Activated CD4-positive, alpha-beta T cell treated with anti-CD3 and anti-CD28 coated beads for 36 hours (primary cell): ENCODE measurements at places on chromosomes 3 and 15. TPM values are rescaled to one million over a fixed set of nuclear protein-coding genes. Genes with fewer than 3 reads are reported as not detected.

DNA sequence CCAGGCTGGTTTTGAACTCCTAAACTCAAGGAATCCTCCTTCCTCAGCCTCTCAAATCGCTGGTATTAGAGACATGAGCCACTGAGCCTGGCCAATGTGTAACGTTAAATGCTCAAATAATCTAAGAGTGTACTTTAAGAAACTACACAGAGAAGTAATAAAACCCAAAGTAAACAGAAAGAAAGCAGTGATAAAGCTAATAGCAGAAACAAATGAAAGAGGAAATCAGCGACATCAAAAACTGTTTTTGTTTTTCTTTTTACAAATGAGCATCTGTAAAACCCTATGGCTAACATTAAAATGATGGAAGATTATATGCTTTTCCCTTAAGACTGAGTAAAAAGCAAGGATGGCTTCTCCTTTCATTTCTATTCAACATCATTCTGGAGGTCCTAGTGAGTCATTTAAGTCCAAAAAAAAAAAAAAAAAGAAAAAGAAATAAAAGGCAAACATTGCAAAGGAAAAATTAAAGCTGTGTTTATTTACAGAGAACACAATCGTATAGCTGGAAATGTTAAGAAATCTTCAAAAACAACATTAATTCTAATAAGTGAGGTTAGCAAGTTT is 36.8 kb upstream of the FNDC3B start:
- no peak for DNase-seq

DNA sequence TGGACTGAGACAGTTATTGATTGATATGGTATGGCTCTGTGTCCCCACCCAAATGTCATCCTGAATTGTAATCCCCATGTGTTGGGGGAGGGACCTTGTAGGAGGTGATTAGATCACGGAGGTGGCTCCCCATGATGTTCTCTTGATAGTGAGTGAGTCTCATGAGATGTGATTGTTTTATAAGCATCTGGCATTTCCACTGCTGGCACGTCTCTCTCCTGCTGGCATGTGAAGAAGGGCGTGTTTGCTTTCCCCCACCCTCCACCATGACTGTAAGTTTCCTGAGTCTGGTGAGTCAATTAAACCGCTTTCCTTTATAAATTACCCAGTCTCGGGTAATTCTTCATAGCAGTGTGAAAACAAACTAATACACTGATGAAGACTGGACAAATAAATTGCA is 105.6 kb upstream of the MELTF start:
- peak; percentile 29 for DNase-seq

DNA sequence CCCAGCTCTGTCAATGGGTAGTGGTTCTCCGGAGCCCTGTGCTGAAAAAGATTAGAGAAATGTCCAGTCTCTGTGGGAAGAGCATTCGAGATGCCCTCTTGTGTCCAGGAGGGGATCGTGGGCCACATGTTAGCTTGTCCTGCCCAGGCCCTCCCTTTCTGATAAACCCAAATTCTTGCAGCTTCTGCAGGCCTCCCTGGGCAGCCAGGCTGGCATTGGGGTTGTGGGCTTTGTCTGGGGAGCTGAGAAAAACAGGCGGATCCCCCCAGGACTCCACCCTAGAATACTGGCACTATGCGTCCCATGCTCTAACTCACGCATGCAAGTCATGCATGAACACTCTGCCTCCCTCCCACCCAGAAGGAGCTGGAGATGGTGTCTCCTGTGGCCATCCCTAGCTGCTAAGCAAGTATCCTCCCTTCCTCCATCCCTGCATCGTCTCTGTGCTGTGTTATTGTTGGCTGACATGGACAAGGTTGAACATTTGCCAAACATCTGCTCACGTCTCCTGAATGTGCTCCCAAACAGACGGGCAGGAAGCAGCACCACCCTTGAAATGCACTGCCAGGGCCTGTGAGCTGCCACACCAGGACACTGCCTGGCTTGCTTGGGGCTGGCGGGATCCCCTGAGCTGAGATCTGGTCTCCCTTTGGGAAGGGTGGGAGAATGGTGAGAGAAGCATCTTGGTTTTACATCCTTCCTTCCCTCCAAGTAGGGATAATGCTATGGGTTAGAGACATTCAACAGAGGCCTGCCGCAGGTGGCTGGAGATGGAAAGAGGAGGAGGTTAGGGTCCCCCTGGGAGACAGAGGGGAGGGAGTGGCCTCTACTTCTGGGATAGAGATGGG is 26.5 kb downstream of the CFAP161 start:
- no peak for DNase-seq

CX3CR1 gene
- 0.14 TPM for total RNA-seq

C3orf20 gene
- total RNA-seq = not detected

LMAN1L gene
- 0.25 TPM for total RNA-seq

SMARCC1 gene
- total RNA-seq = 130 TPM
